ENCODE measurements at places on chromosomes 4 and X. TPM values are rescaled to one million over a fixed set of nuclear protein-coding genes. Genes with fewer than 3 reads are reported as not detected.

DNA sequence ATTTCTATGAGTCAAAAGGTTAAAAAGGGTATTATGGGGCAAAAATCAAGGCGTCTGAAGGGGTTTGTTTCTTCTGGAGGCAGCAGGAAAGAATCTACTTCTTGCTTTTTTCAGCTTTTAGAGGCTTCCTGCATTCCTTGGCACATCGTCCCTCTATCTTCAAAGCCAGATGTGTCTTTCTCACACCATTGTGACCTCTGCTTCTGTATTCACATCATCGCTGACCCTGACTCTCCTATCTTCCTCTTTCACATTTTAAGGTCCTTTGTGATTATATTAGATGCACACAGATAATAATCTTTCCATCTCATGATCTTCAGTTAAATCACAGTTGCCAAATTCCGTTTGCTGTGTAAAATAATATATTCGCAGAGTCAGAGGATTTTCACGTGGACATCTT lies 112.7 kb downstream of the PPP4R3C start:
- H3K4me1 ChIP-seq, result no peaks in the 10 kb centered on the region
- H3K4me3 ChIP-seq, result no peak overlapping the region
- H3K27me3 ChIP-seq, result no peaks in the 10 kb centered on the region
- no peak for DNase-seq

DNA sequence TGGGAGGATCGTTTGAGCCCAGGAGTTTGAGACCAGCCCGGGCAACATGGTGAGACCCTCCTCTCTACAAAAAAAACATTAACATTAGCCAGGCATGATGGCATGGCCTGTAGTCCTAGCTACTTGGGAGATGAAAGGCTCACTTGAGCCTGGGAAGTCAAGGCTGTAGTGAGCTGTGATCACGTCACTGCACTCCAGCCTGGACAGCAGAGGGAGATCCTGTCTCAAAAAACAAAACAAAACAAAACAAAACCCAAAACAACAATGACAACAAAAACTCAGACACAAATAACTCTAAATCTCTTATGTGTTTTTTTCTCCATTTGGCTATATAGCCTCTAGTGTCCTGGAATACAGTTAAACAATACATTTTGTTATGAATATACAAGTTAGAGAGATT lies 127.3 kb upstream of the STK26 start:
- H3K4me3 ChIP-seq, result no peak overlapping the region
- no peak for DNase-seq
- H3K27me3 ChIP-seq, result no peaks in the 10 kb centered on the region
- H3K4me1 ChIP-seq, result no peaks in the 10 kb centered on the region
- no peak overlapping the region for H3K27ac ChIP-seq

DNA sequence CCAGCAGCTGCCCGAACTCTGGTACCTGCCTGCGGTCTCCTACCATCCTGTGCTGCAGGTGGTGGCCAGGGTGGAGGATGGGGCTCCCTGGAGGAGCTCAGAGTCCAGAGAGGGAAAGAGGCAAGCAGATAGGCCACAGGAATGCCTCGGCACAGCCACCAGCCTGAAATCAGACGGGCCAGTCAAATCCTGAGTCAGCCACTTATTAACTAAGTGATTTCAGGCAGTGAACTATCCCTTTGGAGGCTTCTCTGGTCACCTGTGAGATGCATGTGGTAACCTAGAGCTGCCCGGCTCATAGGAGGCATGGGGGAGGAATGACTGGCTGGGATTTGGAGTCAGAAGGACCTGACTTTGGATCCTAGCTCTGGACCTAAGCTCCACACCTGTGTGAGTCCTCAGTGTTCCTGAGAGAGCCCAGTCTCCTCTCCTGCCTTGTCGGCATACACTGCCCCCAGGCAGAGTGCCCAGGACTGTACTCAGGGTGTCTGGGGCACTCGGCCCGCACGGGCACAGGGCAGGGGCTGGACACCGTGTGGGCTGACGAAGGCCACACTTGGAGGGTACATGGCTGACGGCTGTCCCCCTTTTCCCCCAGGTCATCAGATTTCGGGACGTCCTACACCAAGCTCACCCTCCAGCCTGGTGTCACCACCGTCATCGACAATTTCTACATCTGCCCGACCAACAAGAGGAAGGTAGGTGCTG lies 96.4 kb upstream of the PSAPL1 start:
- DNase-seq, result no peak
- no peaks in the 10 kb centered on the region for H3K36me3 ChIP-seq
- no peaks in the 10 kb centered on the region for H3K4me1 ChIP-seq
- peaks cover 23% of the 10 kb centered on the region for H3K27me3 ChIP-seq

DNA sequence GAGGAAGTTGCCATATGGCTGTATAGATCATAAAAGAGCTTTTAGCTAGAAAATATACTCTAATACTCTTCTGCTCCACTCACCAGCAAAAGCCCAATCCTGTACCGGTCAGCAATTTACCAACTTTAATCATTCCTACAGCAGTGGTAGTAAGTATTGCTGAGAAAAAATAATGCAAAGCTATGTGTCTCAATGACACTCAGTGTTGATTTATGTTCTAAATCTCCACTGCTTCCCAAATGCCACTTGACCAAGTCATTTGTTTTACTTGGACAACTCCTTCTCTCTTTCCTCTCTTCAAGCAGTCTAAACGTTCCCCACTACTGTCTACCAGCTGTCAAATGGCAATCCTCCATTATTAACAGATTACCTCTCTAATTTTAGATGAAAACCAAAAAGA lies 201.8 kb upstream of the GK2 start:
- no peak overlapping the region for H3K4me3 ChIP-seq
- no peaks in the 10 kb centered on the region for H3K4me1 ChIP-seq
- no peak overlapping the region for H3K27ac ChIP-seq
- no peaks in the 10 kb centered on the region for H3K36me3 ChIP-seq

The VMA21 gene
- total RNA-seq, result 45.4 TPM

The MAGEA6 gene
- total RNA-seq, result not detected

The CXXC4 gene
- total RNA-seq, result not detected

The TNIP3 gene
- total RNA-seq, result 0.41 TPM
